ENCODE measurements at places on chromosomes 6 and 20.

- no peak for DNase-seq
Measured at GRCh38 chr20:53692465-53693067, 98.9 kb upstream of the ZNF217 start.

DNA sequence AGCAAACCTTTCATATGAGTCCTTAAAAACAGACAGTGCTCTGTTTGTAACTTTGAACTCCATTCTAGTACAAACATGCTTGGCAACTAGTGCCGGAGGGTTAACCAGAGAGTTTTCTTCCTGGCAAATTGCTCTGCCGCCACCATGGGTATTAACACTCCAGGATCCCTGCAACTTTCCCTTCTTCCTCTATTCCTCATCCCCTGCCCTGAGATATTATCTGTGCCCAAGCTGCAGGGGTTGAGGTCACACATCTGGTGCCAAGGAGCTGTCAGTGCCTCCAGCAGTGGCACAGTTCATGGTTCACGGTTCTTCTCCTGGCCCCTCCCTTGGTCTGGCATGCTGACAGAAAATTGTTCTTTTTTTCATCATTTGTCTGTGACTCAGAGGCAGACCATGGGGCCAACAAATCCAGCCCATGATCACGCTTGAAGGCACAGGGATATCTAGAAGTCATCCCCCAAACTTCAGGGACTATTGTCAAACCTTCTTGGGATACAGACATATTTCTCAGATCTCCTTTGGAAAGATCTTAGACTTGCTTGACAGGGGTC, 77.5 kb downstream of the ATXN1 start:
- DNase-seq, result no peak

GRCh38 chr6:134090591-134090990, 38.2 kb upstream of the SLC2A12 start:
- DNase-seq, result no peak

DNA sequence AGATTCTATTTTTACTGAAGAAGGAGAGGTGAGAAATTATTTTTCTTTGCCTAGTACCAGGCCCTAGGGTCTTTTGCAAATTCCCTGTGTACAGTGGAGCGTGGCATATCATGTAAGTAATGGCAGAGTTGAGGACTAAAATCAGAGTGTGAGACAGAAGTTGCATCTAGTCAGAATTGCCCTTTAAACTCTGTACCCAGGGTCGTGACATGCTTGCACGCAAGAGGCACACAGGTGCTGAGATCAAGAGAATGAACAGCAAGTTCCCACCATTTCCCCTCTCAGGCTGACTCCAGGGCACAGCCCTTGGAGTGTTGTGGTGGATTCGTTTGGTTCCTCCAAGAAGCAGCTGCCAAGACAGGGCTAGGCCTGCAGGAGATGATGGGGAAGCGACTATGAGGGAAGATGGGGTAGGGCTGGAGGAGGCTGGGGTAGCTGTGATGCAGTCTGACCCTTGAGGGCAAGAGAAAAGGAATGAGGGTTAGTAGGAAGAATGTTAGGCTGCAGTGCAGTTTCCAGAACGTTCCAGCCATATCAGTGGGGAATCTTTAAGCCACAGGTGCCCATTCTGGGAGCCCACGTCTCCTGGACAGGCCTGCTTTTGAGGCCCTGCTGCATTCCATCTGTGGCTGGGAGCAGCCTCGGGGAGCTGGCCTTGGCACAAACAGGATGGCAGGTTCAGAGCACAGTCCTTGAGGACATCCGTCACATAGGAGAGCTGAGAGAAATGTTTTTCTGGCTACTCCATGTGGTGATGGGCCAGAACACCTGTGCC, 6.9 kb downstream of the NELFCD start:
- no peak for DNase-seq

DNA sequence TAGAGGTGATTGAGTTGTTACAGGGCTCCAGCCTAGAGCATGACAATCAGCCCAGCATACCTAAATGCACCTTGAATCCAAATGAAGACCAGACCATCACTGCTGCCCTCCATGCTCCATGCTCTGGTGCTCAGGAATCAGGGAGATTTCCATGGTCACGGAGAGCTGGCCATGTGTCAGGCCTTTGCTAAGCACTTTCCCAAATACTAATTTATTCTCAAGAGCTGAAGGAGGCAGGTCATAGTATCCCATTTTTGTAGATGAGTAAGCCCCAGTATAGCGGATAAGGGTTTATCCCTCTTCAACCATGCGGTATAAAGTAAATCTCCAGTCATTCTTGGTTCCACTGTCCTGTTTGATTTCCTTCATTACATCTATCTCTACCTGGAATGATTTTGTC, 240.8 kb downstream of the TFAP2A start:
- DNase-seq, result no peak

DNA sequence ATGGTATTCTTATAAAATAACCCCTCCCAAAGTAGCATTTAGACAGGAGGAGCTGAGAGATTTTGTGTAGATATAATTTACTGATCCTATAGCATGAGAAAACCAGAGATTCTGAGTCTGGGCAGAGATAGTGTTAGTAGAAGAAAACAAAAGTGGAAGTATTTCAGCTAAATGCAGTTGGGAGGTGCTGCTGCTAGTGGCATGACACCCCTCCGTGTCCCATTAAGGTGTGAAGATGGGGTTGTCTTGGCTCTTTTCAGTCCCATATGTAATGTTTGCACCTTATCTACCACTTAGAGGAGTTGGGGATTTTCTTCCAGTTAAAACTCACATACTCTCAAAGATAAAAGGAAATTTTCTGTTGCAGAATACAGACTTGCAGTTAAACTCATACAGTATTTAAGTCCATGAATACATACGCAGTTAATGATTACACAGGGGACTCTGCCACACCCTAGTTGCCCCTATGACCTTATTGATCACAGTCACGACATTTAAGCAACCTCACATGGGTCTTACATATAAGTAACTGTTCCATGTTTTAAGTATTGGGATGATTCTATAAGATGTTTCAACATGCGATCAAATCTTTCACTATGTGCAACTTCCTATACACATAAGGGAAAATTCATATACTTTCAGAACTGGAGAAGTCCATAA, 11.5 kb downstream of the TAAR2 start:
- DNase-seq, result no peak

DNA sequence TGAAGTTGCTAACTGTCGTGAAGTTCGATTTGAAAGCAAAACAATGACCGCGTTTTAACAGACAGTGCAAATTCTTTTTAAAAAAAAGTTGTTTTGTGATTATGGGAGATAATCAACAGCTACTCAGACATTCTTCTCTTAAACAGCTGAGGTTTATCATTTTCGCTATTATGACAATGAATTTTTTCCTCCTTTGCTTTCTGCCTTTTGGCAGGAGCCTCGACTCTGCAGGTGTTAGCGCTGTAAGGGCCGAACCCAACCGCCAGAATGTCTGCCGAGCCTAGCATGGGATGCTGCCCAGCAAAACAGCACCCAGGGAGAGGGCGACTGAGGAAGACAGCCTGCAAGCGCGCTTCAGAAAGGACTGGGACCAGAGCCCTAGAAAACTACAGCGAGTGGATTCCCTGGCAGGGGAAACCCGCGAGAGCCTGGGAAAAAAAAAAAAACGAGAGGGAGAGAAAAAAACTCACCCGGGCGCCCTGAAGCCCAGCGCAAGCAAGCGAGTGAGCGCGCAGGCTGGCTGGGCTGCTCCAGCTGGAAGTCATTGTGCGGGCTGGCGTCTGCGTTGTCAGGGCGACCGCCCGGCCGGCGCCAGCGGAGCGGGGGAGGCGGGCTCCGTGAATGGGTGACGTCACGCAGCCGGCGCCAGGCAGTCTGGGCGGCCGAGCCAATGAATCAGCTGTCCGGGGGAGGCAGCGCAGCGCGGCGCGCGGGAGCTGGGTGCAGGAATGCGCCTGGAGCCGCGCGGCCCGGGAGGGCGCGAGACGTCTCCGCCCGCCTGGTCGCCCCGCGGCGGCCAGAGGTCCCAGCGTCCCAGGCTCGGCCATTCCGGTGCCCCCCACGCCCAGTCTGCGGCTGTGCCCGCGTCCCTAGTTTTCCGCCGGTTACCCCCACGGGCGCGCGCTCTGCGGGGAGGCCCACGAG, 32.7 kb upstream of the ID4 start:
- DNase-seq, result peak; percentile 95

DNA sequence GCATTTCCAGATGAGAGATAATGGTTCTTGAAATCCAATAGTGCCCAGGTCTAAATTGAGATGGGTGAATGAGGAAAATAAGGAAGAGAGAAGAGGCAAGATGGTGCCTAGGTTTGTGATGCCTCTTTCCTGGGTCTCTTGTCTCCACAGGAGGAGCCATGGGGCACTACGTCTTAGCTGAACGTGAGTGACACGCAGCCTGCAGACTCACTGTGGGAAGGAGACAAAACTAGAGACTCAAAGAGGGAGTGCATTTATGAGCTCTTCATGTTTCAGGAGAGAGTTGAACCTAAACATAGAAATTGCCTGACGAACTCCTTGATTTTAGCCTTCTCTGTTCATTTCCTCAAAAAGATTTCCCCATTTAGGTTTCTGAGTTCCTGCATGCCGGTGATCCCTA, 6.8 kb downstream of the HFE start:
- DNase-seq, result no peak

- no peak for DNase-seq
Measured at GRCh38 chr20:54692168-54692887, 216.9 kb downstream of the DOK5 start.

- DNase-seq, result peak; percentile 87
Measured at GRCh38 chr6:30615219-30615957, 1.7 kb downstream of the PPP1R10 start.

- DNase-seq, result no peak
Measured at GRCh38 chr20:32231847-32232246, 24.2 kb downstream of the POFUT1 start.

All from DMS 273 treated with DMSO at 0.1 percent for 48 hours (cell line).